ENCODE measurements at places on chromosomes 6 and 20. TPM values are rescaled to one million over a fixed set of nuclear protein-coding genes. Genes with fewer than 3 reads are reported as not detected.

- no peaks in the 10 kb centered on the region for H3K36me3 ChIP-seq
- H3K4me3 ChIP-seq = no peak overlapping the region
- no peaks in the 10 kb centered on the region for H3K27me3 ChIP-seq
These were observed 51.9 kb upstream of the SYNDIG1 start for GRCh38 chr20:24417485-24417884.

GRCh38 chr6:129634411-129635230 is 75.4 kb downstream of the ARHGAP18 start:
- no peak overlapping the region for H3K4me3 ChIP-seq
- H3K27ac ChIP-seq = no peak overlapping the region
- H3K27me3 ChIP-seq = no peaks in the 10 kb centered on the region

- no peak for DNase-seq
- H3K36me3 ChIP-seq = peaks cover 23% of the 10 kb centered on the region
- no peak overlapping the region for H3K27ac ChIP-seq
- peaks cover 6% of the 10 kb centered on the region for H3K4me1 ChIP-seq
- H3K27me3 ChIP-seq = no peaks in the 10 kb centered on the region
- no peak overlapping the region for H3K4me3 ChIP-seq
These were observed 16.7 kb upstream of the TBC1D20 start for GRCh38 chr20:478949-479429.

GRCh38 chr6:126040826-126041225 is 54.5 kb downstream of the TRMT11 start:
- H3K4me3 ChIP-seq = no peak overlapping the region
- no peaks in the 10 kb centered on the region for H3K27me3 ChIP-seq
- no peak for DNase-seq
- H3K36me3 ChIP-seq = no peaks in the 10 kb centered on the region

DNA sequence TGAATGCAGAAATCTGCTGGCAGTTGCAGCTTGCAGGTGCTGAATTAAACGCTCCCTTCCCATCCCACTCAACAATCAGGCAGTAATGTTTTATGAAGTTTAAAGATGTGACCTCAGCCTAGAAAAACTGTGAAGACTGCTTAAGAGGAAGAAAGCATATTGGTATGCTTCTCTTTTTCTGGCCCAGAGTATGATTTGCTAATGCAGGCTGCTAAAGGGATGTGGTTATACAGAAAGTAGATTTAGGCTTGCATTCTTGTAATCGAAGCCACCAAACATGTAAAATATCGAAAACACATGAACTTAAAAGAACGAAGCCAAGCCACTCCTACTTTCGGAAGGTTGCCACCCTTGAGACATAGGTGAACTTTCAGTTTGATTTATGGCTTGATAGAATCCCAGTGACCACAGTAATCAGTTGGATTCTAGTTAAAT is 40.7 kb downstream of the MAP3K5 start:
- peak overlapping the region; percentile 37 for H3K4me3 ChIP-seq
- peak; percentile 53 for DNase-seq
- no peaks in the 10 kb centered on the region for H3K27me3 ChIP-seq
- no peaks in the 10 kb centered on the region for H3K36me3 ChIP-seq
- peaks cover 51% of the 10 kb centered on the region for H3K4me1 ChIP-seq

The YTHDF1 gene
- 40.3 TPM for total RNA-seq

Measured in naive thymus-derived CD4-positive, alpha-beta T cell (primary cell).